ENCODE measurements at places on chromosomes 1 and 21.

DNA sequence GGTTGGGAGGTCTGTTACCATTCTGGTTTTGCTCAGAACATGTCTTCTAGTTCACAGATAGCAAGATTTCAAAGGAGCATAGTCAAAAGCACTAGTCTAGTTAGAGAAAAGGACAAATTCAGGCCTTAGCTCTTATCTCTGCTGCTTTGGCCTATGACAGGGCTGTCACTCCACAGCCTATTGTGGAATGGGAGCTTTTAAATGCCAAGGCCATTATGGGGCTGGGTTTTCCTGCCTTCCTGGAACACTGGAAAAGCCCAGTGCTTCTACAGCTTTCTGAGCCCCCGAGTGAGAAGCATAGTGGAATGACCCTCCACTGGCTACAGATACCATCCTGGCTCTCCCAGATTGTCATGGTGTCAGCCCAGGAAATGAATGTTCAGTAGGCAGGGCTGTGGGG is 9.3 kb downstream of the MTFR1L start:
- DNase-seq = no peak

DNA sequence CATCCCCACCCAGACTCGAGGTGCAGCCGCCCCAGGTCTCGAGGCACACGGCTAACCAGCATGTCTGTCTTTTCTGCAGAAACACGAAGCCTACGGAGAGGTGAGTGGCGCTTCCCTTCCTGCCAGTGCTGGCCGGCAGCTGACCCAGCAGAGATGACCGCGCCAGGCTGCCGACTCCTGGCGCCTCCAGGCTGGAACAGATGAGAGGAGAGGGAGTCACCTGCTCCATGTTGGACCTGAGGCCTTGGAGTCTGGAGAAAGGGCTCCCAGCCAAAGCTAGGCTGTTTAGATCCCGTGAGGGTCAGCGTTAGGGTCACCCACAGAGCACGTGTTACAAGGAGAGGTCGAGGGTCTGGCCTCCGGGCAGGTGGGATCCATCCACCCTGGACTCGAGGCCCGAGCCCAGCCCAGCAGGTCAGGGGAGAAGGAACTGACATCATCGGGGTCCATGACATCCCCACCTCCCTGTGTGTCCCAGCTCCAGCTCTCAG is 14.9 kb downstream of the COL6A2 start:
- peak; percentile 39 for DNase-seq

DNA sequence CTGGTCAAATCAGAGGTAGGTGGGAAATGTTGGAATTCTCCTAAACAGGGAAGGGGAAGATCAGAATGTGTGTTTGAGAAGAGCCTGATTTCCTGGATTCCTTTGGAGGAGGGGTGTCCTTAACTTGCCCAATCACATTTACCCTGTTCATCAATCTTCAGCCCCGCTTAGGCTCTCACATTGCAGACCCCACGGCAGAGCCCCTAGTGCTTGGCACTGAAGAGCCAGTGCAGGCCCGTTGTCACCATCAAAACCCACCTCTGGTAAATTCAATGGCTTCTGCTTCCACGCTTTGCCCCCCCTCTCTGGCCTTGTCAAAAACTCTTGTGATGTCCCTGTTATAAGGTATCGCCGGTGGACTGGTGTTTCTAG is 2.3 kb downstream of the AGPAT3 start:
- DNase-seq = no peak

- DNase-seq = peak; percentile 52
Measured at GRCh38 chr1:151196292-151196800, 2.0 kb upstream of the PIP5K1A start.

DNA sequence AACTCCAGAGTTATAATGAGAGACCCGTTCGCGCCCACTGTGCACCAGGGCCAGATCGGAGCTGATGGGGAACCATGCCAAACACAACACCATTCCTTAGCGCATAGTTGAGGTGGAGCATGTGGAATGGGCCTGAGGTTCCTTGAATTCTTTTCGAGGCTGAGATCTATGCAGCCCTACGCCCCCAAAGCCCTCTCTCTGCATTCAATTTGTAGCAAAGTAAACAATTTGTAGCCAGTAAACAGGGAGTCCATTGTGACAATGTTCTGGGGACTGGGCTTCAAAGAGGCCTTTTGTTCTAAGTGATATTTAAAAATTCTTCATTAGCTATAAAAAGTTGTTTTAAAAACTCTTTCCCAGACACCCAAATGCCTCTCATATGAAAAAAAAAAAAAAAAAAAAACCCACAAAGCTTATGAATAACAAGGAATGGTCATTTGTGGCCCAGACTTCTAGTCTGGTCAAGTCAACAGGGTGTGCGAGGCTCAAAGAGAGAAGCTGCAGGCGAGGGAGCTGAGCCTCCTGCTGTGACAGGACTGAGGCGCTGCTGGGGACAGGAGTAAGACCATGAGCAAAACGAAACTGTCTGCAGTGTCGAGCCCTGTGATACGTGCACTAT is 30.6 kb upstream of the KCNE2 start:
- no peak for DNase-seq

GRCh38 chr1:57761628-57762027 is 337.8 kb upstream of the DAB1 start:
- DNase-seq = no peak

GRCh38 chr1:21667348-21668231 is 1.6 kb downstream of the RAP1GAP start:
- DNase-seq = no peak

DNA sequence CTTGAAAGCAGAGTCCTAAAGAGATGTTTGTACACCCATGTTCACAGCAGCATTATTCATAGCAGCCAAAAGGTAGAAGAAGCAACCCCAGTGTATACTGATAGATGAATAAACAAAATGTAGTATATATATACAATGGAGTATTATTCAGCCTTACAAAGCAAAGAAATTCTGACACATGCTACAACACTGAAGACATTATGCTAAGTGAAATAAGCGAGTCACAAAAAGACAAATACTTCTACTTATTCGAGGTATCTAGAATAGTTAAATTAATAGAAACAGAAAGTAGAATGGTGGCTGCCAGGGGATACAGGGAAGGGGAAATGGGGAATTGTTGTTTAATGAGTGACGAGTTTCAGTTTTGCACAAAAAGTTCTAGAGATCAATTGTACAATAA is 23.5 kb downstream of the COP1 start:
- DNase-seq = no peak

DNA sequence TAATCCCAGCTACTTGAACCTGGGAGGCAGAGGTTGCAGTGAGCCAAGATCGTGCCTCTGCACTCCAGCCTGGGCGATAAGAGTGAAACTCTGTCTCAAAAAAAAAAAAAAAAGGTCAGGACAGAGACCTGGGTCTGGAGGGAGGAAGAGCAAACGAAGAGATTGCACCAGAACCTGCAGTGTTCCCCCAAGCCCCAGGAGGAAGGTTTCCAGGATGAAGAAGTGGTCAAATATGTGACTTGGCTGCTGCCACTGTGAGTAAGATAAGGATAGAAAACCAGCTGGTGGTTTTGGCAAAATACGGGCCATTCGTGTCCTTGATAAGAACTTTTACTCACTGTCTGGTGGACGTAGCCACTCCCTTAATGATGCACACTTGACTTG is 42.2 kb downstream of the CLDN14 start:
- no peak for DNase-seq

DNA sequence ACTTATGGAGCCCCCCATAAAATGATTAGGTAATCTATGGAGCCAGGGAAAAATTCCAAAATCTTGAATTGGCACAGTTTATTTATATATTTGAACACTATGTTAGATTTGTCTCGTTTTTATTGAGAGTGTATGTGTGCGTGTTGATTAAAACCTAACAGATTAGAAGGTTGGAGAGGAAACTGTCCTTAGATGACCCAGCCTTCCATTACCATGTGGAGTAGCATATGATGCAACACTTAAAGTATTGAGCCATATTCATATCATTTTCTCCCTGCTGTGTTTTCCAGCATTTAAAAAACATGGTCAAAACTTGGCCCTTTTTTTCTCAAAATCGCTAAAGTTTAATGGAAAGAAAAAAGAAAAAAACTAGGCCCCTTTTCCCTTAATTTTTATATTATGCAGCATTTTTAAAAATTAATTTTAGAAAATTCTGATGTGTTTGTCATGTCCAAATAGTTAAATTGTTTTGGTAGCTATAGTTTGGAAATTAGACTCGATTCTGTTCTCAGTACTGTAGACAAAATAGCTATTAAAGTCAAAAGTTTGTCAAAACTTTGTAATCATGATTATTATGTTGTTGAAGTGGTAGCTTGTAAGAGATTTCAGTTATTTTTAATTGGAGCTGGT is 2.3 kb downstream of the LRRC8D start:
- no peak for DNase-seq

Data from right forelimb (tissue), 1 donor.